NCI-H524 treated with DMSO at 0.1 percent for 48 hours (cell line): ENCODE measurements at places on chromosomes 1 and 21.

GRCh38 chr1:221714227-221715152 is 27.4 kb downstream of the DUSP10 start:
- no peak for DNase-seq

GRCh38 chr1:109906160-109906838 is 4.3 kb upstream of the CSF1 start:
- no peak for DNase-seq

DNA sequence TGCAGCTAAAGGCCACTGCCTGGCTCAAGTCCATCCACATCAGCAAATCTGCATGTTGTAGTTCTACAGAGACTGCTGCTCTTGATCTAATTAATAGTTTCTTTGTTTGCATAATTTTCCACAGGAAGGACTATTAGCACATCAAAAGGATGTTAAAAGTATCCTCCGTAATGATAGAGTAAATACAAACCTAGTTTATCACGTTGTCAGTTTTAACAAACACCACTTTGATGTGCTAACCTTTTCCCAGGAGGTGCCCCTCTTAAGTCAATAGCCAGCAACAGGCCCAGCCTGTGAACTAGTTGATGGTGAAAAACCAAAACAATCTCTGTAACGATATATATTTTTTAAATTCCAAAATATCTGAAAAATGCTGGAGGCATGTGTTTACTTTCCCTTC is 64.2 kb upstream of the SLC22A15 start:
- DNase-seq: no peak

DNA sequence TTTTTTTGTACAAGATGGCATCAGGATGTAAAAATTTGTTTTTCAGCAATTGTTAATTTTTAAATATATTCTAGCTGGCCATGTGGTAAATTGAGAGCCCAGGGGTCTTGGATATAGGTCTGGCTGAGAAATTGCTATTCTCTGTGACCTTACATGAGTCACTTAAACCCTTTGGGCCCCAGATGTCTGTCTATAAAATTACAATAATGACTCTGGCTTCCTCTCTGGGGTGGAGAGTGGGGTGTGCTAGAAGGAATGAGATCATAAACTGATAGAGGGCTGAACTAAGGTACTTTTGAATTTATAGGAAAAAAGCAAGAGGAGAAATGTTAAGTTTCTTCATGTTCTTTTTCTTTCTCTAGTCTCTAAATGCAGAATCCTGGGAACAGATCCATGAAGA is 12.4 kb upstream of the TCHH start:
- DNase-seq: no peak

- DNase-seq: no peak
Measured at GRCh38 chr1:45876000-45876617, 72.7 kb downstream of the MAST2 start.

- DNase-seq: no peak
Measured at GRCh38 chr21:14866859-14867765, 197.7 kb downstream of the NRIP1 start.

- no peak for DNase-seq
Measured at GRCh38 chr1:88726697-88727096, 42.6 kb downstream of the PKN2 start.

DNA sequence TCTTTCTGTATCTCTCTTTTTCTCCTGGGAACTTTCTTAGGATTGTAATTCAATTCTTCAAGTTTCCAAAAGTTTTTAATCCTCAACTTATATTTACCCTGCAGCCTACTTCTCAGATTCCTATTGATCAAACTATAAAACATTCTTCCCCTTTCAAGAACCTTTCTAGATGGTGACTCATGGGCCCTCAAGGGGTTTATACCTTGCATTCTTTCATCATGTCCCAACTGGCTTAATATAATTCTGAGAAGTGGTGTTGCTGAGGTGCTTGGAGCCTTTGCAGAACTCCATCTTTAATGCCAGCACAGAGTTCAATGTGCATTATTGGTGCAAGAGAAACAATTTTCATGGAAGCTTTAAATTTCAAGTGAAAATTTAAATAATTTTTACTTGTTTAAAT is 273.4 kb downstream of the VAV3 start:
- DNase-seq: no peak

DNA sequence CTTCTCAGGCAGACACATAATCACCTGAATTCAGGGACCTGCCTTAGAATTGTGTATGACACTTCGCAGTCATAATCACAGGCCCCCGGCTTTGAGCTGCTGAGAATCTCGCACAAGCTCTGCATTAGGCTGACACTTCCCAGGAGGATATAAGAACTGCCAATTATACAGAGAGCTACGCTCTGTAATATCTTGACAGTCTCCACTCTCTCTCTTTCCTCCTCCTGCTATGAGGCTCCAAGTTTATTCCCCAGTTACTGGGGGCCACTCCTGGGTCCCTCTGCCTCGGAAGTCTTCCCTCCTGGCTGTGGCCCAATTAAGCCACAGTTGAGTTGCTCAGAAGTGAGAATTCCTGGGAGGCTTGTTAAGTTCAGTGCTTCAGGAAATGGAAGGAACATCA is 42.7 kb downstream of the EBNA1BP2 start:
- no peak for DNase-seq

GRCh38 chr1:167178831-167179230 is 41.9 kb upstream of the POU2F1 start:
- no peak for DNase-seq

GRCh38 chr1:110003747-110004428 is 19.3 kb downstream of the AHCYL1 start:
- DNase-seq: peak; percentile 57

- DNase-seq: no peak
Measured at GRCh38 chr1:168676029-168676812, 52.8 kb downstream of the DPT start.

- DNase-seq: no peak
Measured at GRCh38 chr21:35249636-35250035, 200.5 kb upstream of the RUNX1 start.

DNA sequence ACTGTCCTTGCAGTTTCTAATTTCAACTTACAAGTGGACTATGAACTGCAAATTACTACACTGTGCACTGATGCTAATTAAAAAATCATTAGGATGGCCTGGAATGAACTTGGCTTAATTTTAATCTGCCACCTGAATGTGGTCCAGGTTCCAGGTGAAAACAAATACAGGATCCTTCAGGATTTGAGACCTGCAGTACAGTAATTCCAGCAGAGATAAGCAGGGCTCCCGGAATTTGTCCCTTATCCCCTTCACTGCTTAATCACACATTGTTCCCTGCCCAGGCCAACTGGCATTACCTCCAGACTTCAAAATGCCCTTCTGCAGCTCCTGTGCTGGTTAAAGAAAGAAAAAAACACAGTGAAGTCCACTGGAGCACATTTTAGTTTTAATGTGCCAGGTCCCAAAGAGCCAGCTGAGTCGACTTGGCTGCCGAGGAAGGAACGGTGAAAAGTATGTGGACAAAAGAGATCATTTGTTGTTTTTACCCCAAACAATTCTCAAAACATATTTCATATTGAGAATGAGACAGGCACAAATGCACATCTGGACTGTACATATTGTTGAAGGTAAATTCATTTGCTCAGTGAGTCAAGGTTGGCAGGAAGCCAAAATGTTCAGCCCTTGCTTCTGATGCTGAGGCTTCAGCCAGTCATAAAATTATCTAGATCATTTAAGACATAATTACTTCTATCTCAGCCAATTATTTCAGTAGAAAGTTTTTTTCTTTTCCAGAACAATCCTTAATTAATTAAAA is 28.3 kb downstream of the DEGS1 start:
- DNase-seq: peak; percentile 13

DNA sequence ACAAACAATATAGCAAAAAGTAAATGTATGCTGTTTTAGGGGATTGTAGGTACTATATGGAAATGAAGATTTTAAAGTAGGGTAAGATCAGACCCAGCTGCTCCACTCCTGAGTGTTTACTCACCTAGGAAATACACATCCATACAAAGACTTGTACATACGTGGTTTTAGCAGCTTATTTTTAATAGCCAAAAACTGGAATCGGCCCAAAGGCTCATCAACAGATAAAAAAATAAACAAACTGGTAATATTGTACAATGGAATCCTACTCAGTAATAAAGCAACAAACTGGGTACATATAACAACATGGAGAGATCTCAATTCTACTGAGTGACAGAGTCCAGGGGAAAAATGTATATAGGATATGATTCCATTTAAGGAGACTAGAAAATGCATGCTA is 179.2 kb upstream of the TMEM51 start:
- no peak for DNase-seq

- no peak for DNase-seq
Measured at GRCh38 chr1:23611601-23612327, 52.5 kb upstream of the ID3 start.

- no peak for DNase-seq
Measured at GRCh38 chr1:147586414-147586813, 45.1 kb downstream of the BCL9 start.

GRCh38 chr1:169739980-169740379 is 6.1 kb upstream of the SELE start:
- DNase-seq: no peak

GRCh38 chr1:204511366-204511765 is 4.8 kb upstream of the MDM4 start:
- no peak for DNase-seq

DNA sequence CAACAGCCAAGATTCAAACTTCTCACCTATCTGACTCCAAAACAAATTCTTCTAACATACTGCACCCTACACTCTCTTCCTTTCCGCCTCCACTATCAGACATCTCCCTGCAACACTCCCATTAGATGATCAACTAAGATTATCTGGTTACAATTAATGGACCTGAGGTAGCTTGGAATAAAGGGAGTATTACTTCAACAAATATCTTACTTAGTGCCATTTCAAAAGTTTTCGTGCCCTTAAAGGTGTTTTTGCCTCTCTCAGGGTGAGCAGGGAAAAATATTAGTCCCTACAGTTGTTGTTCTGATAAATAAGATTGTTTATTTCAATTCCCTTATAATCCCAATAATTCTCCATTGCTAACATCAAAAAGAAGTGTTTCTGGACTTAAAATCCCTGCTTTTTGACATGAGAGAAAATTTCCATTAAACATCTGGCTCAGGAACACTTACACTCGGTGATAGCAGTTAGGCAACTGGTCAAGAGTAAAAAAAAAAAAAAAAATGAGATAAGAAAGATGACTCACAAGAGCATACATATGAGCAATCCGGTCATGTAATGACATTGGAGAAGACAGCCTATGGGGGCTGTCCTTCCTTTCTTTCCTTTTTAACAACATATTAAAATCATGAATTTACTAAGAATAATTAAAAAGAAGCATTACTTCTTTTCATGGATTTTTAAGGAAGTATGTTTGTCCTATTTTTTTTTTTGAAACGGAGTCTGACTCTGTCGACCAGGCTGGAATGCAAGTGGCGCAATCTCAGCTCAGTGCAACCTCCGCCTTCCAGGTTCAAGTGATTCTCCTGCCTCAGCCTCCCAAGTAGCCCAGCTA is 7.6 kb downstream of the RSBN1 start:
- no peak for DNase-seq

GRCh38 chr1:115373305-115373704 is 35.3 kb upstream of the NGF start:
- no peak for DNase-seq

GRCh38 chr1:236766506-236766905 is 28.6 kb upstream of the MTR start:
- DNase-seq: no peak

- no peak for DNase-seq
Measured at GRCh38 chr1:113269168-113269963, 120.9 kb upstream of the MAGI3 start.
